ENCODE measurements at places on chromosomes 1 and 21. TPM values are rescaled to one million over a fixed set of nuclear protein-coding genes. Genes with fewer than 3 reads are reported as not detected.
A peak's percentile ranks its signal among the peaks of the same experiment; 100 is the strongest.

KRTAP21-2 gene
- total RNA-seq: not detected

ALG14 gene
- total RNA-seq: 1.5 TPM

PTGFR gene
- 3.0 TPM for total RNA-seq

PLXNA2 gene
- total RNA-seq: 6.4 TPM

DNA sequence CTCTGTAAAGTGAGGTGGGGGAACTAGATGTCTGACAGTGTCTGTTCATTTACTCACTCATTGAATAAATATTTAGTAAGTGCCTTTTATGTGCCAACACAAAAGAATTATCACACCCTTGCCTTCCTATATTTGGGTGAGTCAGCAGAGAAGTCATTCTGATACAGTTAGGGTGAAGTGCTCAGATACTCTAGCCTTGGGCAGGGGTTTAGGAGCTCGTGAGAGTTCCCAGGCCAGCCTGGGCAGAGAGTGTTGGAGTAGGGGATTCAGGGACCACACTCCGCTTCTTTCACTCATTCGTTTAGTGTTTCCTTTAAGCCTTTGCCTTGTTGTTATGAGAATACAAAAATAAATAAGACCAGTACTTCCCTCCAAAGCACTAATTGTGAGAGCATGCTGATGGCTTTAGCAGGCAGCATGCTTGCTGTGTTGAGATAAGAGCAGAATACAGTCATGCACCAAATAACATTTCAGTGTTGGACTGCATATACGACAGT is 83.9 kb downstream of the DYRK1A start:
- H3K4me1 ChIP-seq: peaks cover 79% of the 10 kb centered on the region
- H3K36me3 ChIP-seq: no peaks in the 10 kb centered on the region
- H3K4me3 ChIP-seq: no peak overlapping the region
- no peak overlapping the region for H3K27ac ChIP-seq

DNA sequence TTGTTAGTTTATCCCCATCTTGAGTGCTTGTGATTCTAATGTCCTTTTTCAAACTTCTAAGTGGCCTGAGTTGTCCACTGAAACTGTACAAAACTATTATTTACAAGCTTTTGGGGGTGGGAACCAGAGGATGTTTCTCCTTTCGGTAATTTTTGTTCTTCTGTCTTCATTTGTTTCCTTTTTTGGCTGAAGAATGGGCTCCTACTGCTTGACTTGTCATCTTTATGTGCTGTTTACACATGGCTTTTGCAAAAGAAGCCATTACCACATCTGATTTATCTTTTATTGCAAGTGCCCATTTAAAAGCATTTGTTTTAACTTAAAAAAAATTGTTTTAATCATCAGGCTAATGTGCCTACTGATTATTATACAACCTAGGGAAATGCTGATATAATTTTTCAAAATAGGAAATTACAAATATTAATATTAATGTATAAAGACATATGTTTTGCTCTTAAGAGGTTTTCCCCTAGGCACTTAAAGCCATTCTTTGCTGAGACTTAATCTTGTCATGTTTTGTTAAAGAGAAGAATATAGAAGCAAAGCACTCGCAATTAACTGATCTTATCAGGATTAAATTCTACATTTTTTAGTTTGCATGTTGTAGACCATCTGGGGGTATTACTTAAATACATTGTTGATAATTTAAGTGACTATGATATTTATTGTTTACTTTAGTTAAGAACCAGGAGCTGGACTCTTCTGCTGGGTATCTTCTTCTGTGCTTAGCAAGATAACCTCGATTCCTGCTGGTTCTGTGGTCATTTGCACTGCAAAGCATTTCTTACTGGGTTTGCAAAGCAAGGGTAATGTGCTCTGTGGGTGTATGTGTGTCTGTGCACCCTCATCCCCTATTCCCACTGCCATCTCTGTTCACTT is 40.1 kb downstream of the TMEM200B start:
- peak overlapping the region; percentile 80 for H3K27ac ChIP-seq
- no peak for DNase-seq
- H3K27me3 ChIP-seq: no peaks in the 10 kb centered on the region
- H3K36me3 ChIP-seq: no peaks in the 10 kb centered on the region
- H3K4me3 ChIP-seq: peak overlapping the region; percentile 5
- peaks cover 20% of the 10 kb centered on the region for H3K4me1 ChIP-seq

DNA sequence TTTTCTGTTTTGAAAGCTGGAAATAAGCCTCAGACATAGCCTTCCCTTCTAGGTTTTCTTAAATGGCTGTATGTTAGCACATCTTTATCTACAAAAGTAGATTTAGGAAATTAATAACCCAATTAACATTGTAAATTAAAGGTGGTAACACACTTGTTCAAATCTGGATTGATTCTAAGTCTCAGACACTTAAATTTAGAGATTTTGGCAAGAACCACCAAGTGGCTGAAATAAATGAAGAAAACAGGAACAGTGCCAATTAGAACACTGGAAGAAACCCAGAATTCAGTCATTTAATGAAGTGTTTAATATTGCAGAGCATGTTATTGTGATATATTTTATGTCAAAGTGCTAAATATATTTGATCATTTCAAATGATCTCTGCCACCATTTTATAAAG is 628.2 kb downstream of the USP25 start:
- H3K36me3 ChIP-seq: no peaks in the 10 kb centered on the region
- no peak overlapping the region for H3K4me3 ChIP-seq
- H3K4me1 ChIP-seq: peaks cover 11% of the 10 kb centered on the region
- no peaks in the 10 kb centered on the region for H3K27me3 ChIP-seq
- no peak for DNase-seq

- no peak overlapping the region for H3K27ac ChIP-seq
- H3K27me3 ChIP-seq: no peaks in the 10 kb centered on the region
- H3K36me3 ChIP-seq: peaks cover 16% of the 10 kb centered on the region
- H3K4me3 ChIP-seq: no peak overlapping the region
- H3K4me1 ChIP-seq: no peaks in the 10 kb centered on the region
- no peak for DNase-seq
These were observed 114.1 kb upstream of the CD34 start for GRCh38 chr1:208025031-208025430.

DNA sequence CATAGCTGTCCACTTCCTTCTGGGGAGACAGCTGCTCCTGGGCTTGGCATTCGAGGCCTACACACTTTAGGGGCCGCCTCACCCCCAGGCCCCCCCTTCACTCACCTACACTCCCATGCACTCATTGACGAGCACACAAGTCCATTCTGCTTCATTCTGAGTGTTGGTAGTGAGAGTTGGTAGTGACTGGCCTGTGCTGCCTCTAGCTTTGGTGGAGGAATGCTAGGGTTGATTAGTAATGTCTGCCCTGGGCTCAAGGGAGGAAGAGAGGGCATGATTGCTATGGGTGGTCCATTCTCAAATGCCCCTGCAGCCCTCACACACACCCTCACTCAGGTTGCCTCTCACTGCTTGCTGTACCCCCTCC is 30.4 kb downstream of the TRIM11 start:
- no peaks in the 10 kb centered on the region for H3K4me1 ChIP-seq
- peak overlapping the region; percentile 74 for H3K27ac ChIP-seq
- H3K27me3 ChIP-seq: no peaks in the 10 kb centered on the region

DNA sequence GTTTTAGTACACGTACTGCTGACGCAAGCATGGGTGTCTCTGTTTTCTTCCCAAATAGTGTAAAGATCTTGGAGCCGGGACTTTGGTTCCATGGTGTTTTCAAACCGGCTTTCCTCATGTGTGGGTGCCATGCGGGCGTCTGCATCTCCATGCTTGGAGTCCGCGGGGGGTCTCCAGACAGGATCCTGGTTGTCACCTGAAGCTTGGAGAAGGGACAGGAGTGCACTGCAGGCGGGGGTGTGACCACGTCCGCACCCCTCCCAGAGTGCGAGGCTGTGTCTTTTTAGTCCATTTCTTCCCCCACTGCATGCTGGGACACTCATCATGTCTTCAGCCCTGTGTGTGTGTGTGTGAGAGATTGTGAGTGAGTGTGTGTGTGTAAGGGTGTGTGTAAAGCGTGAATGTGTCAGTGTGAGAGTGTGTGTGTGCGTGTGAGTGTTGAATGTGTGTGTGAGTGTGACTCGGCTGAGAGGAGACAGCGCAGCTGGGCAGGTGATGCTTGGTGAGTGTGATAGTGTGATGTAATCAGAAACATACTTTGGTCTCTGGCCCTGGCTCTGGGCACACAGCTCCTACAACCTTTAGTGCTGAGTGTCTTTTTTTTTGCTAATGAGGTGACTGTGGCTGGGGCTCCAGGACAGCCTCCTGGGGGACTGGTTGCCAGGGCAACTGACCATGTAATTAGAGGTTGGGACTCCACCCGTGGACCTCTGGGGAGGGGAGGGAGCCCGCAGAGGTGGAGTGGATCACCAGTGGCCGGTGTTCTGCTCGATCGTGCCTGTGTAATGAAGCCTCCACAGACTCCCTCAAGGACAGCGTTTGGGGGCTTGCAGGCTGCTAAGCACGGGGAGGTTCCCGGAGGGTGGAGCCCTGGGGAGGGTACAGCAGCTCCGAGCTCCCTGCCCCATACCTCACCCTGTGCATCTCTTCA is 55.1 kb downstream of the AGPAT3 start:
- H3K4me3 ChIP-seq: no peak overlapping the region
- no peak overlapping the region for H3K27ac ChIP-seq
- H3K4me1 ChIP-seq: peaks cover 50% of the 10 kb centered on the region

GRCh38 chr21:41567901-41568510 is 60.0 kb upstream of the TMPRSS2 start:
- DNase-seq: no peak
- no peak overlapping the region for H3K27ac ChIP-seq
- no peaks in the 10 kb centered on the region for H3K36me3 ChIP-seq

Measured in sigmoid colon (tissue), 7 donors.